Fibroblast of mammary gland (primary cell): ENCODE measurements at places on chromosomes 2 and 18.

DNA sequence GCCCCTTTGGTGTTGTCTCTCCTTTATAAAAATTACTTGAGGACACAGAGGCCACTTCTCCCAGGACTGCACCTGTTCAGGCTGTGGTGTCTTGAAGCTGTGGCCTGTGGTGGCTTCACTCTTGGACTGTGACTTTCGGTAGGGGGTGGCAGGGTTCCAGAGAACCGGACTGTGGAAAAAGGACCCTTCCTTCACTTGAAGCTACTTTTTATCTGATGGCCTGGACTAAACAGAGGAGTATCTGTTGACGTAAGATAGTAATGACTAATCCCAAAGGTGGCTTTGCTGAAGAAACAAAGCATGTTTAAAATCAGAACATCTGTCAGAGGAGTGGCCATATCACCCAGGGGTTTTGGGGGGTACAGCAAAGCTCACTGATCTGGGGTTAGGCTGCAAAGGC lies 60.8 kb downstream of the CENPO start:
- peak; percentile 27 for DNase-seq

DNA sequence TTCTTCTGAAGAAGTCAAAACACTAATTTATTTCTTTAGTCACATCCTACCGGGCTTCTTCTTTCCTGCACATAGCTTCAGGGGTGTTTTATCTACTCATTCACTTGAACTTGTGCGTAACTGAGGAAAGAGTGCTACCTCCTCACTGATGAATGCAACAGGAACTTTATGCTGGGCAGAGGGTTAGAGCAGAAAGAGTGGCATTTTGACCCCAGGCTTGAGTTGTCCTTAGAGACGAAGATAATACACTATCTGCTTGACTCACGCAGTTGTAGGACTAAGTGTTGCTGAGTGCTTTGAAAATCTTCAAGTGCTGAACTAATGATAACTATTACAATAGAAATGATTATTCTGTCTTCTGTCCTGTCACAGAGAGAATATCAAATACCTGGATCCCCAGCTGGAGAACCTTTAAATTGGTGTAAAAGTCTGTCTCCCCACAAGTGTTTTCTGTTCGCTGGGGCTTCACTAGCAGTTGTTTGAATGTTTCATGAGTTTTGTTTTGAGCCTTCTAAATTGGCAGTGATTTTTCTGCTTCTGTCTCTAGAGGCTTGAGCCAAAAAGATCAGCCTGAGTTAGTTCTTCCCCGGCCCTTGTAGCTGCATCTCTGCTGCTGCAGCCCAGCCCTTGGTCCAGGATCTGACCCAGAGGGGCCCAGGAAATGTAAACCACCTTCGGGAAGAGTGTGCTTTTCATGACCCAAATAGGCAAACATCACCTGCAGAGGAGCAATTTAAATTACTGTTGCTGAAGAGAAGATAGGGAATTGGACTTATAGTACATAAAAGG lies 86.3 kb upstream of the LGALSL start:
- no peak for DNase-seq

- peak; percentile 48 for DNase-seq
Measured at GRCh38 chr18:23735021-23735464, 45.8 kb downstream of the LAMA3 start.

DNA sequence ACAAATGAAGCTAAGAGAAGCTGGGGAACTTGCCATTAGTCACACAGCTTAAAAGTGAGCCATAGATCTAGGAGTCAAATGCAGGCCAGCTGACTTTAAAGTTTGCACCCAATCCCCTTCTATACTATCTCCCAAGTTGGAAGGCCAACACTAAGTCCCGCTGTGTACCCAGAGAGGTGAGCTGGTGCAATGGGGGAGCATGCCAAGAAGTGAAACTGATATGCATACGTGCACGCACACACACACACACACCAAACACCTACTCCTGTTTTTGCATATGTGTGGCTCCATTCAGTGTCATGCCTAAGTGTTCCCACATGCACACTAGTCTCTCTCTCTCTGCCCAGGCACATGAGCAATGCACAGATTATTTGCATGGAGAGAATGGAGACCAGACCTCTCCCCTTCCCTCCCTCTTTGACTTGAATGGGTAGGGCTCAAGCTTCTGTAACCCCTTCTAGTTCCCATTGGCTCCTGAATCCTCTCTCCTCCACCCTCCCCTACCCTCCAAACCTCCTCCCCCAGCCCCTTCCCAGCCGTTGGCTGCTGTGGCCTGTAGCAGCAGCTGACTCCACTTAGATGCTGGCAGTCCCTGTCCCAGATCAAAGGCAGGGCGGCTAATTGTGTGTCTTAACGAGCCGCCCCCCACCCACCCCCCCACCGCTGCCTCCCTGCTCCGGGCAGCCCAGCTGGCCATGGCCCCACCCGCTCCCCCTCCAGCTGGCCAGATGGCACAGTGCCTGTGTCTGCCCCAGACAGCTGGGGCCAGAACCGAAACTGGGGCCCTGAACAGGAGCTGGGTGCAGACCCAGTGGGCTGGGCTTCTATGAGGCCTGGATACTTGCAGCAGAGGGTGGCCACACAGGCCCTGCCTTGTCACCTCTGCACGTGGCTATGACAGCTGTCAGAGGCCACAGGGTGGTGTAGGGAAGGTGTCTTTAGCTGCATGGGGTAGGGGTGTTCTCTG lies 5.6 kb downstream of the WNT10A start:
- DNase-seq = no peak

DNA sequence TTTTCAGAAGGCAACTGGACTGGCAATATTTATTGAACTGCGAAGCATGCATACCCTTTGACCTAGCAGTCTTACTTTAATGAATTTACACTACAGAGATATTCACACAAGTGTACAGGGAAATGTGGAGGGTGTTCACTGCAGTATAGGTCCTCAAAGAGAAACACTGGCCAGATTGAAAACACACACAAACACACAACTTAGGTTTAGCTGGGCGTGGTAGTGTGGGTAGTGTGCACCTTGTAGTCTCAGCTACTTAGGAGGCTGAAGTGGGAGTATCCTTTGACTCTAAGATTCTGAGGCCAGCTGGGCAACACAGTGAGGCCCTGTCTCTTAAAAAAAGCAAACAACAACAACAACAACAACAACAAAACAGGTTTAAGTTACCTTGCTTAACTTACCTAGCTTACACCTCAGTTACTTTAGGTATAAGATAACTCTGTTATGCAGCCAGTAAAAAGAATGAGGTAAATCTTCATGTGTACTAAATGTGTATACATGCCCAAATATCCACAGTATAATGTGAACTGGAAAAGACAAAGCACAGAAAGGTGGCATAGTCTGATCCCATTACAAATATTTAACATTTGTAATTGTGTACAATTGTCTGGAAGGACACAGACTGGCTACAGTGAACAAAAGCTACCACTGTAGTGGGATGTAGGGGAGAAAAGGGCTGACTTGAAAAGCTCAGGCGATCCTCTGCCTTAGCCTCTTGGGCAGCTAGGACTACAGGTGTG lies 105.9 kb upstream of the FZD5 start:
- no peak for DNase-seq

GRCh38 chr2:74383254-74383653 lies 3.1 kb upstream of the DCTN1 start:
- DNase-seq = peak; percentile 62

DNA sequence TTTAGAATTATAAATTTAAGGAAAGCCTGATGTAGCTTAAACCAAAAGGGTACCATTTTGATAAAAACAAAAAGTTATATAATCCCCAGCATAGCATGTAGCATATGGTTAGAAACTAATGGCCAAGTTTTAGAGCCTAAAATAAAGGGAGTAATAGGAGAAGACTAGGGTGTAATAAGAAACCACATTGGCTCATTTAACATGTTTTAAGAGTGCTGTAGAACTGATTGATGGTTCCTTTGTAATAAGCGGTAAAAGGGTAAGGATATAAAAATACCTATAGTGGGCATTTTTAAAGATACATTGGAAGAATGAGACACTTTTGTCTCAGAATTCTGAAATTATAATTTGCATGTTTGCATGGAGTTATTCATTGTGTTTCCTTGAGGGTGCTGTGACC lies 1.9 kb downstream of the PSMA8 start:
- no peak for DNase-seq

GRCh38 chr2:101983928-101984327 lies 7.8 kb upstream of the IL1R2 start:
- no peak for DNase-seq

DNA sequence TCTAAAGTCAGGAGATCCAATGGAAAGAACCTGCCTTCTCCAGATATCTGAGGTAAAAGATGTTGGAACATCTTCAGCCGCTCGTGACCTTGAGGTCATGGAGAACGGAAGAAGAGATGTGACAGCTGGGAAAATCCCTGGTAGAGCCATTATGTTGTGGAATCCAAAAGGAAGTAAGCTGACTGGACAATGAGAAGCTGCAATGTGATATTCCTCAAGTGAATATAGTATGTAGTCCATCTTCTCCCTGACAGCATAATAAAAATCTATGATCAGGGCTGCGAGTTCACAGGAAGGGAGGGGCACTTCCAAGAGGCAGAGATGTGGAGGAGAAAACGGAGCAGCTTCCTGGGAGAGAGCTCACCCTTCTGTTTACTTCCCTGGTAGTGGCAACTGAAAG lies 201.0 kb upstream of the SP5 start:
- no peak for DNase-seq

DNA sequence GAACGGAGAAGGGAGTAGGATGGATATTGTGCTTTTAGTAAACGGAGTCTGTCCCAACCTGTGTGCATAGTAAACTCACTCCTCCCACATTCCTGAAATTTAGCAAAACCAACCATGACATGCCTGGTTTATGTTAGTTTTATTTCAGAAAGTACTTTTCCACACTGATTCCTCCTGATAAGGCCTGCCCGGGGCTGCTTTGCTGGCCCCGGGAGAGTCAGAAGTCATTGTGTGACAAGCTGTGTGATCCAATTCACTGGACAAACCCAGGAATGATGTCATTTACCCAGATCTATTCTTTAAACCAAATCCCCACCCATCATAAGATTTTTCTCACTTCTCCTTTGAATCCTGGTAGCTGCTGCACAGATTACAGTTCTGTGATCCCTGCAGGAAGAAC lies 109.0 kb downstream of the SETBP1 start:
- peak; percentile 15 for DNase-seq

GRCh38 chr2:127783101-127783500 lies 27.9 kb downstream of the WDR33 start:
- no peak for DNase-seq

DNA sequence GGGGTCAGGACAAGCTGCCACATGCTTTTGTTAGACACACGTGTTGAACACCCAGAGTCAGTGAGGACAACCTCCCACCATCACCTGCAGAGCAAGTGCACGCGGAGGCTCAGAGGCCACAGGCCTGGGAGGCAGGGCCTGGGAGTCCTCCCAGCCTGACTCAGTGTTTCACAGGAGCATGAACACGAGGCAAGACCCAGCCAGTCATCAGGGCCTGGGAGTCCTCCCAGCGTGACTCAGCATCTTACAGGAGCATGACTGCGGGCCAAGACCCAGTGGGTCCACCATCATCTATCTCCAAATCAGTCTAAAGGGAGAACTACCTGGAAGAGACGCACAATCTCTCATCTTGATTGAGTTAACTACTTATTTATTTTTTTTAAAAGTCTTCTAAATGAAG lies 112.6 kb upstream of the PXDN start:
- DNase-seq = peak; percentile 46

DNA sequence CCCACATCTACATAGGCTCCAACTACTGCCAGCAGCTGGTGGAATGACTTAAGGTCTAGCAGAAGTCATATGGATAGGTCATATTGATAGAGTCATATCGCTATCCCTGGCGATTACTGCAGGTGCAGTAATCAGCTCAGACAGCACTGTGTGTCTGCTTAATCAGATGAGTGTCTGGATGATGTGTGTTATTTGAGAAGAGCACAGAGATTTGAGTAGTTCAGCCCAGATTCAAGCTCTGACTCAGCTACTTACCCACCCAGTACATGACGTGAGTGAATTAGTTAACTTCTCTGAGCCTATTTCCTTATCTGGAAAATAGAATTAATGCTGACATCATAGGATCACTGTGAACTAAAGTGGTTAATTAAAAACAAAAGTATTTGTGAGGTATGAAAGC lies 78.9 kb downstream of the EHD3 start:
- peak; percentile 63 for DNase-seq

- no peak for DNase-seq
Measured at GRCh38 chr2:69306393-69306821, 80.6 kb downstream of the GFPT1 start.

DNA sequence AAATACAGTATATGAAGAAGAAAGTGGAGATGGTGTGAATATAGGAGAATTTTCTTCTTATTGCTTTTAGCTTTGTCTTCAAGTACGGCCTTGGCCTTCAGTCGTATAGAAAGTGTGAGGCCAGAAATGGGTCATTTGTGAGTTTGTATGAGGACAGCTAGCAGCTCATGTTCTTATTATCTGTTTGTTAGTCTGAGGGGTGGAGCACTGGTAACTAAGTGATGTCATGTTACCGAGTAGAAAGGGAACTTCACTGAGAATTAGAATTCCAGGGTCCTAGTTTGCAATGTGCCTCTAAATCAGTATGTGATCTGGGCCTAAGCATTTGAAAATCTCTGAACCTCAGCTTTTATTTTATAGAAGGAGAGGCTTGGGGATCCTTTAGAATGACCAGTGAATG lies 588.6 kb downstream of the NRXN1 start:
- no peak for DNase-seq

- DNase-seq = peak; percentile 97
Measured at GRCh38 chr2:43221124-43221762, 5.2 kb downstream of the ZFP36L2 start.

GRCh38 chr18:6677086-6677485 lies 52.4 kb upstream of the ARHGAP28 start:
- no peak for DNase-seq

DNA sequence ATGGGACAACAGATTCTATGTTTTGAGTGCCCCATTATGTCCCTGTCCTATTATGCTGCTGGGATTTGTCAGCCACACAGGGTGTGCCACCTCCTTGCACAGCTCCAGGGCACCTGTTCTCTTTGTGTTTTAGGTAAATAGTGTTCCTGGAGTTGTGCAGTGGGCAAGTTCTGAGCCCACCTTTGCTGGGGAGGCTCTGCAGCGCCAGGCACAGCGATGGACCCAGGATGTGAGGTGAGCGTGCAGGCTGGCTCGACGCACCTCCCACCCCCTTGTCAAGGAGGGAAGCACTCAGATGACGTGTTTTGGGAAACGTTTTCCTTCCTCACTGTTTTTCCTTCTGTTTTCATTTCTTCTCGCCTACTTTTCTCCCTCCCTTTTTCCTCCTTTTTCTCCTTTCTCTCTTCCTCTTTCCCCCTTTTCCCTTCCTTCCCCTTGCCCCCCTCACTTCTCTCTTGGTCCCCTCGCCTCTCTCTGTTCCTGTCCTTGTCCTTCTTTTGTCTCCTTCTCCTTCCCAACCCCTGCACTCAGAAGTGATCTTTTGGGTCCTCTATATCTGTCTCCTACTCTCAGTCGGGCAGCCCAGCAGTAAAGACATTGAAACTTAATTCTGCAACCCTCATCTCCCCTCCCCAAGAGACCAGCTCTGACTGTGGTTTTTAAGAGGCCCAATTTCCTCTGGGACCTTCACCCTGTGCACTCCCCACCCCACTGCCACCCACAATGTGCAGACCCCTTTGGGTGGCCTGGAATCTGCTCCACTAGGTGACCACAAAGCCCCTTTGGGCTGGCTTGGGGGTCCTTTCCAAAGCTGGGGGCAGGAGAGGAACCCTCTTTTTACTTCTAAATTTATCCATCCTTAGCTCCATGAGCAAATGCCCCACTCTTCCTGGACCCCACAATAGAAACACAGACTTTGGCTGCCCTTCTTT lies 104.0 kb downstream of the MCFD2 start:
- no peak for DNase-seq

GRCh38 chr18:79320216-79320850 lies 75.4 kb upstream of the NFATC1 start:
- no peak for DNase-seq

GRCh38 chr2:69141061-69141460 lies 128.1 kb downstream of the ANTXR1 start:
- DNase-seq = no peak
